Amygdala (tissue), 56 donors: ENCODE measurements at places on chromosomes 7 and 10.

DNA sequence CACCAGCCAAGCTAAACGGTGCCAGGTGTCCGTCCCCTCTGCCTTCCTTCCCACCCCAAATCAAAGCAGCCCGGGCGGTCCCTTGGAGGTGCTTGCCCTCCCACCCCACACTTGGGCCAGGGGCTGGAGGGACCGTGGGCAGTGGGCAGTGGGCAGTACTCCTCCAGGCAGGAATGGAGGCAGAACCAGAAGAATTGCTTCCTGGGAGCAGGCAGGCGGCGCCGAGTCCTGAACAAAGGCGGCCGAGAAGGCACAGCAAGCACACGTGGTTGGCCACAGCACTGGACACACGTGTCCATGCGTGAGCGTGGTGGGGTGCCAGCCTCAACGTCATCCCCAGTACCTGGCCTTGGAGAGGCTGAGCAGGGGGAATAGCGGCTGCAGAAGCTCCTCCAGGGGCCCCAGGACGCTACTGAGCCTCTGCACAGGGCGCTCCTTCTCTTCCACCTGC is 48.4 kb upstream of the NKX6-2 start:
- no peak for DNase-seq

- DNase-seq, result no peak
Observed at GRCh38 chr7:30247541-30248401, 36.6 kb upstream of the ZNRF2 start.

DNA sequence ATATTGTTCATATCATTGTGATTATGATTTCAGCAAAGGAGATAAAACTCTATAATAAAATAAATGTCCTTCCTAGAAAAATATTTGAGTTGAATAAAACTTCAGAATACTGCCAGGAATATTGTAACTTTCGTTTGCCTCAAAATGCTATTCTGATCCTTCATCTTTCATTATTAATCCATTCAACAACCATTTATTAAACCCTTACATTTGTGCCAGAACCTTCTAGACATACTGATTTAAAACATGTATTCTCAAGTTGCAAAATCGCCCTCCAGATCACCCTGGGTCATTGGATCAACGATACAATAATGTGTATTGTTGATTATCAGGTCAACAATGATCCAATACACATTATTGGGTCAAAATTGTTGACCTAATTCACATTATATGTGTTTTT is 759.8 kb downstream of the CNTNAP2 start:
- no peak for DNase-seq

DNA sequence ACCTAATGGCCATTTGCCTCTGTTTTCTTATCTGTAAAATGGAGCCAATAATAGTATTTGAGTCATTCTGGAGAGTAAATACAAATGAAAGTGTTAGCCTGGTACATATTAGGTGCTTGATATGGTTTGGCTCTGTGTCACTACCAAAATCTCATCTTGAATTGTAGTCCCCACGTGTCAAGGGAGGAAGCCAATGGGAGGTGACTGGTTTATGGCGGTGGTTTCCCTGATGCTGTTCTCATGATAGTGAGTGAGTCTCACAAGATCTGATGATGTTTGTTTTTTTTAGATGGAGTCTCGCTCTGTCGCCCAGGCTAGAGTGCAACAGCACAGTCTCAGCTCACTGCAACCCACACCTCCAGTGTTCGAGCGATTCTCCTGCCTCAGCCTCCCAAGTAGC is 194.0 kb upstream of the SEMA3E start:
- no peak for DNase-seq

GRCh38 chr10:98240524-98240923 is 27.5 kb downstream of the LOXL4 start:
- no peak for DNase-seq

DNA sequence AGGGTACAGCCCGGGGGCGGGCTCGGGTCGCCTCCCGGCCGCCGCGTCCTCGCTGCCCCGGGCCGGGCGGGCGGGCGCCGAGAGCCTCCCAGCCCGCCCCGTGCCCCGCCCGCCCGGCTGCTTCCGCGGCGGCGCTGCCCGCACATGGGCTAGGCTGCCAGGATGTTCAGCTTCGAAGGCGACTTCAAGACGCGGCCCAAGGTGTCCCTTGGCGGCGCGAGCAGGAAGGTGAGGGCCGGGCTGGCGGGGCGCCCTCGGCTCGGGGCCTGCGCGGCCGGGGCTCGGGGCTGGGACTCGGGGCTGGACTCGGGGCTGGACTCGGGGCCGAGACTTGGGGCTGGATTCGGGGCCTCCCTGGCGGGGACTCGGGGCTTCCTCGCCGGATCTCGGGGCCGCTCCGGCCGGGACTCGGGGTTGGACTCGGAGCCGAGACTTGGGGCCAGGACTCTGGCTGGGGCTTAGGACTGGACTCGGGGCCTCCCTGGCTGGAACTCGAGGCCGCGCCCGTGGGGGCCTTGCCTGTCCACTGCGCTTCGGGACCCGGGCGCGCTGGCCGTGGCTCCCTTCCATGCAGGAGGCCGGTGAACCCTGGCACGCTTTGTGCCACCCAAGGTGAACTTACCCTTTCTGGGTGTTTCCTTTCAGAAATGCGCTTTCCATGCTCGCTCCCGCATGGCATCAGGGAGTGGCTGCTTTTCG is 534 bp downstream of the UBE3C start:
- DNase-seq, result no peak
